ENCODE measurements at places on chromosomes 1 and 21. TPM values are rescaled to one million over a fixed set of nuclear protein-coding genes. Genes with fewer than 3 reads are reported as not detected.

GRCh38 chr1:221117548-221117951, 238.3 kb downstream of the HLX start:
- DNase-seq = no peak
- no peaks in the 10 kb centered on the region for H3K36me3 ChIP-seq
- no peak overlapping the region for H3K4me3 ChIP-seq
- H3K27me3 ChIP-seq = no peaks in the 10 kb centered on the region
- H3K27ac ChIP-seq = peak overlapping the region; percentile 43
- peaks cover 19% of the 10 kb centered on the region for H3K4me1 ChIP-seq

- H3K4me3 ChIP-seq = no peak overlapping the region
- H3K36me3 ChIP-seq = peaks cover 7% of the 10 kb centered on the region
- no peak overlapping the region for H3K27ac ChIP-seq
- no peaks in the 10 kb centered on the region for H3K4me1 ChIP-seq
Measured at GRCh38 chr1:180195916-180196315, 34.1 kb upstream of the LHX4 start.

DNA sequence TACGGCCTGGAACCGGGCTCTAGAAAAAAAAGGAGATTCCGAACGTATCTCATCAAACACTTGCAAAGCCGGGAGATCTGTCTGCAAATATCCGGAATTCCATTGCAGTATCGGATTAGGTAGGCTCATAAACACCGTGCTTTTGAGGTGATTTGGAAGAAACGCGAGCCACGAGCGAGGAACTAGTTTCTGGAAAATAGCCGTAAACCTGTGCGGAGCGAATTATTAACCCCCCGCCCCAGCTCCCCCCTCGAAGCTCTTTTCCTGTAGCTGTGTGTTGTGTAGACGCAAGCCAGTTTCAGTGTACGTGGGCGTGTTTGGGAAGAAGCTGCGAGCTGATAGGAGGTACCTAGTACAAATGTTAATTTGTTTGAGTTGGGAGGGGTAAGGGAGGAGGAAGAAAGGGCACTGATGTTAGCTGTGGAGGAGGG, 1.1 kb downstream of the RALGPS2 start:
- no peaks in the 10 kb centered on the region for H3K27me3 ChIP-seq
- H3K36me3 ChIP-seq = no peaks in the 10 kb centered on the region
- no peak overlapping the region for H3K27ac ChIP-seq
- no peak for DNase-seq
- H3K4me3 ChIP-seq = peak overlapping the region; percentile 81
- peaks cover 10% of the 10 kb centered on the region for H3K4me1 ChIP-seq

GRCh38 chr1:86394416-86394815, 1.7 kb downstream of the ODF2L start:
- H3K4me1 ChIP-seq = peaks cover 19% of the 10 kb centered on the region
- no peak overlapping the region for H3K27ac ChIP-seq
- no peaks in the 10 kb centered on the region for H3K36me3 ChIP-seq
- H3K4me3 ChIP-seq = no peak overlapping the region

- H3K36me3 ChIP-seq = no peaks in the 10 kb centered on the region
- H3K4me3 ChIP-seq = no peak overlapping the region
- no peak for DNase-seq
- no peaks in the 10 kb centered on the region for H3K27me3 ChIP-seq
Measured at GRCh38 chr1:175539986-175540385, 203.4 kb downstream of the TNR start.

Gene KCNE2
- not detected for total RNA-seq

Gene ATP1A4
- 1.1 TPM for total RNA-seq

Data from thoracic aorta (tissue), 2 donors.